ENCODE measurements at places on chromosomes 3 and 15.
A peak's percentile ranks its signal among the peaks of the same experiment; 100 is the strongest.

GRCh38 chr3:57141719-57142410 lies 23.3 kb downstream of the IL17RD start:
- DNase-seq, result no peak

DNA sequence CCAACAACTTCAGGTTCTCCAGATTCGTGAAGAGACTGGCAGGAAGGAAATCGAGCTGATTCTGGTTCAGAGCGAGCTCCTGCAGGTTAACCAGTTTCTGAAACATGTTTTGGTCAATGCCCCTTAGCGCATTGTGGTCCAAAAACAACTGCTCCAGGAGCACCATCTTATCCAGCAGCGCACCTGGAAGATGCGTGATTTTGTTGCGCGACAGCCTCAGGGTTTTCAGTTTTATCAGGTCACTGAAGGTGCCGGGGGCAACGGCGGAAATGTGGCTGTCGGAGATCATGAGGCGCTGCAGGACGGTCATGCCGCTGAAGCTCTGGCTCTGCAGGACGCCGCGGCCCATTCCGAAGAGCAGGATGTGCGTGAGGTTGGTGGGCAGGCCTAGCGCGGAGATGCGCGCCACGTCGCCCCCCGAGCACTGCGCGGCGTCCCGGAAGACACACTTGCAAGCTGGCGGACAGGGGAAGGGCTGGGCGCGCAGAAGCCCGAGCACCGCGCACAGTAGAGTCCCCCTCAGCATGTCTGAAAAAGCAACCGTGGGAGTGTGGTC lies 1.2 kb downstream of the GP5 start:
- DNase-seq, result no peak

DNA sequence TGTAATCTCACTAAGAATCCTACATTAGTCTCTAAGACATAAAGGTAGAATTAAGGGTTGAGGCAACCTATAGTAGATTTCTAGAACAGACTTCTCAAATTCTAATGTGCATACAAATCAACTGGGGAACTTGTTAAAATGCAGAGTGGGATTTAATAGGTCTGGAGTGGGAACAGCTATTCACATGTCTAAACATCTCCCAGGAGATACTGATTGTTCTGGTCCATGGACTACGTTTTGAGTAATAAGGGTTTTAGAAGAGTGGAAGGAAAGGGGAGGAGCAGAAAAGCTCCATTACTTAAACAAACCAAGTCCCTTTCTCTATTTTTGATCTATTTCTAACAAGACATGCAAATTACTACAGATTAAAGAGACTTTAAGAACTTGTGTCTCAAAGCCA lies 524.8 kb downstream of the TUSC7 start:
- no peak for DNase-seq

DNA sequence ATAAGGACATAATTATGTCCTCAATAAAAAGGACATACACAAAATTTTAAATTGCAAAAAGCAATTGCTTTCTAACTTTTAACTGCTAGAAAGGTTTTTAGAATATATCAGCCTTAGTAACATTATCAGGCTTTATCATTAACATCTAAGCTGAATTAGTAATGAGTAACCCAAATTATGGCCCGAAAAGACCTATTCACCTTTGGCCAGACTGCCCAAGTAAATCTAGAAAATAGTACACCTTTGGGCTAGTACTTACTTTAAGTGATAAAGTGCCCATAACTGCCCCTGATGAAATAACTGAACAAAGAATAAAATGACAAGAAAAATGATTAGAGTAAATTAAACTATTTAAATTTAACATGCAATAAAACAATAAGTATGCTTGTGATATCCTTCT lies 117.2 kb downstream of the TBL1XR1 start:
- DNase-seq, result no peak

DNA sequence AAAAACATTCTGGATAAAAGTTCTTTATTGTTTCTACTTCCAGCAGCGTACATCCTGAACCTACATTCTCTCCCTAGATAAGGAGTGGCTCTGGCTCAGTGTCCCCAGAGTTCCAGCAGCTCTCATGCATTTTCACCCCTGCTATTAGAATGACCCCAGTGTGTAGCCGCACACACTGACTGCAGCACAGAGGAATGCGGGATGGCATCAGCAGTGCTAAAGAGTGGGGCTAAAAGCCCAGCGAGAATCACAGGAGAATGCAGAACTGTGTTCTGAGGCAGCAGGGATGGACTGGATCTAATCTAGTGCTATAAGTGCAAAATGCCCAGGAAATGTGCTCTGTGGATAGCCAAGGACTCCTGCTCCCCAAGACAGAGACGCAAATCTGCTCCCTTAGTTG lies 66.4 kb upstream of the TJP1 start:
- no peak for DNase-seq

GRCh38 chr15:31301673-31301990 lies 25.0 kb upstream of the KLF13 start:
- DNase-seq, result no peak

DNA sequence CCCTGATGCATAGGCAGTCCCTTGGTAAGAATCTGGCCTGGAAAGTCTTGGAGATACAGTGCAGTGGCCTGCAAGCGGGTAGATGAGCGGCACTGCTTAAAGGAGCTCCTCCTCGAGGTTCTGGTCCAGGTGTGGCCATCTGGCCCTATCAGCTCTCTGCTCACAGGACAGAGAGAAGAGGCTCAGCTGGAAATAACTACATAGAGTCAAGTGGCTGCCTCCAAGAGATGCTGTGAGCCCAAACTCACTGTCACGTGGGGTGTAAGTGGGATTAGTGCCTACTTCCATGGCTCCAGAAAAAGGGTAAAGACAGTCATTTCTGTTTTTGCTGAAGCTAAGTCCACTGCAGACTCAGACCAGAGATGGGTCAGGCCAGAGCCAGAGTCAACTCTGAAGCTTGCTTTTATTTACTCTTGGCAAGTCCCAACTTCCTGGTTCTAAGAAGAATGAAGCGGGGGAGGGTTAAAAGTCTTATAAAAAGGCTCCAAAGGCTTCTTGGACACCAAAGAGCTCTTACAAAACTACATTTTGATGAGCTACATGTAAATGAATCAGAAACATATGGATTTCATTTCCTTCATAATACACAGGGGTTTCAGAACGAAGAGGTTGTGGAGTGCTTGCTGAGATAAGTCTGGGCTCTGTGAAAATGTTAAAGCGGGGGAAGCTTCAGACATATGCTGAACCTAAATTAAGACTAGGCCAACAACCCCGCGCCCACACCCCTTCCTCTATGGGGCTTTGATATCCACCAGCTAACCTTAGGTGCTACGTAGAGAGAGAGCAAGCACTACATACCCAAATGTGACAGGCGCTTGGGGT lies 77.1 kb downstream of the PDZRN3 start:
- no peak for DNase-seq

DNA sequence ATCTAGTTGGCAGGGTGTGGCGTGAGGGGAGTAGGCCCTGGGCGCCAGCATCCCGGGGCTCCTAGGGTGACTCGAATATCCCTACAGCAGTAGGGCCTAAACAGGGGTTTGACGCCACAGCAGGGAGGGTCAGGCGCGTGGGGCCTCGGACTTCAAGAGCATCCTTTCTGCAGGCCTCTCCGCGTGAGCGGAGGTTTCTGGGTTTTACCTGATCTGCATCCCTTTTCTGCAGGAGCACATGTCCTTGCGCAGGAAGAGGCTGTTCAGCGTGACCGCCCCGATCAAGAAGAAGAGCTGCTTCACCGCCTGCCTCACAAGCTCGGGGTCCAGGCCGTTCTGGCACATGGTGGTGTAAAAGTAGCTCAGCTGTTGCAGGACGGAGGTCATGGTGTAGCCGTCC lies 13.5 kb upstream of the GNB5 start:
- no peak for DNase-seq

GRCh38 chr3:59192473-59192872 lies 142.6 kb upstream of the CFAP20DC start:
- no peak for DNase-seq

DNA sequence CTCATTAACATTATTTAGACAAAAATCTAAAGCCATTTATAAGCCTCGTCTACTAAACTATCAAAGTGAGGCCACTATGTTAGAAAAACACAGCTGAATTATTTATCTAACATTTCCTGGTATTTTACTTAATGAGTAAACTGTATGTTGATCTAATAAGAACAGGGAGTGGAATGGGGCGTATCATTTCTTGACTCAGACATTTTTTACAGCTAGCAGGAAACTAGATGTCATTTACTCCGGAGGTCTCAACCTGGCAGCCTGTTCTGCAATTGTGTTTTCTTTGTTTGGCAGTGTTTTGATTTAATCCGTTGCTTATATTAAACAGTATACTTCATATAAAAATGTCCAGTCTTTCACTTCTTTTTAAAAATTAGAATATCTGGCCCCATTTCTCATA lies 79.1 kb upstream of the ABI3BP start:
- DNase-seq, result no peak

- peak; percentile 68 for DNase-seq
These were observed at the start of gene RASGRP1 for GRCh38 chr15:38564557-38565286. TSS of gene RASGRP1 (minus strand) at chr15:38564814. CDS start at chr15:38564628, 186 bp downstream.

DNA sequence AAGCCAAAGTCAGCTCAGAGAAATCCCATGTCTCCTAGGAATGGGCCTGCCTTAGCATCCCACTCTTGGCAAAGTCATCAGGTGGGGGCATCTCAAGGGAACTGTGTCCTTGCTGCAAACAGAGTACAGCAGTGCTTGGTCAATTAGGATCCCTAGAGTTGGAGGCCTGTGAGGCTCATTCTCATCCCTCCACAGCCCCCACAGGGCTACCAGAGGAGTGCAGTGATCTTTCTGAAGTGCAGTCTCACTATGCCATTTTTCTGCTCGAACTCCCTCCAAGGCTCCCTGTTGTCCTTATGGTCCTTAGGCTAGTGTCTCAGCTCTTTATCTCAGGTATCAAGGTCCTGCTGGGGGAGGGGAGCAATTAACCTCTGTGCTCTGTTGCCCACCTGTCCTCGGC lies 31.1 kb downstream of the TMEM40 start:
- DNase-seq, result no peak

DNA sequence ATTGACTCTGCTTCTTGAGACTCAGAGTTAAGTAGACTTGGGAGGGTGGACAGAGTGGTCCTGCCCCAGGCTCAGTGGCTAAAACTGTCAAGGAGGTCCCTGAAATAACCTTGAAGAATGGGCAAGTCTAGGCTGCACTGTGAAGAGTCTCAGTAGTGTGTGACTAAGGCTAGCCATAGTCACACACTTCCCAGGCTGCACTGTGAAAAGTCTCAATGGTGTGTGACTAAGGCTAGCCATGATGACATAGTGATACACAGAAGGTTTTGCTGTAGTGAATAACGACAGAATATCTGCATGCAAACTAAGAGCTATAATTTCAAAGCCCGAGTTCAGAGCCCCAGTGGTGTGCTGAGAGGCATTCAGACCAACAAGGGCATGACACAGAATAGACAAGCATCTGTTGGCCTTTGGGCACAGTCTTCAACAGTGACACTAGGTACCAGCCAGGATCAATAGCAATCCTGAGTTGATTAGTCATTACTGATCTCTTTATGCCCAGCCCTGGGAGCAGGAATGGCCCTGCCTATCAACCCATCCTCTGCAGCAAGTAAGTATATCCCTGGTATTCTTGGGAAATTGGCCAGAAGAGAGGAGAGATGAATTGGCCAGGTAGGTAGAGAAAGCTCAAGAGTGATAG lies 72.4 kb upstream of the BBX start:
- DNase-seq, result no peak

- no peak for DNase-seq
These were observed 59.2 kb upstream of the IL12A start for GRCh38 chr3:159929171-159930141.

DNA sequence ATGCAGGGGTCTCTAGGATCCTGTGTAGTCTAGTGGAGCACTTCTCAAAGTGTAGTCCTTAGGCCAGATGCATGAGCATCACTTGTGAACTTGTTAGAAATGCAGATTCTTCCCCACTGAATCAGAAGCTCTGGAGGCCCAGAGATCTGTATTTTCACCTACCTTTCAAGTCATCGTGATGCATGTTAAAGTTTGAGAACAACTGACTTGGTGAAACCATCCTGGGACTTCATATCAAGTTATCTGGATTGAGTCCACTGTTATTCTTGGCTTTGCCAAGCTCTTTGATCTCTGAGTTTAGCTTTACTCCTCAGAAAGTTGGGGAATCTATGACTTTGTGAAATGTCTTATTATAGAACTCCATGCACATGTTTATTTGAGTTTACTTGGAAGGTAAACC lies 78.5 kb downstream of the ARNT2 start:
- DNase-seq, result no peak

DNA sequence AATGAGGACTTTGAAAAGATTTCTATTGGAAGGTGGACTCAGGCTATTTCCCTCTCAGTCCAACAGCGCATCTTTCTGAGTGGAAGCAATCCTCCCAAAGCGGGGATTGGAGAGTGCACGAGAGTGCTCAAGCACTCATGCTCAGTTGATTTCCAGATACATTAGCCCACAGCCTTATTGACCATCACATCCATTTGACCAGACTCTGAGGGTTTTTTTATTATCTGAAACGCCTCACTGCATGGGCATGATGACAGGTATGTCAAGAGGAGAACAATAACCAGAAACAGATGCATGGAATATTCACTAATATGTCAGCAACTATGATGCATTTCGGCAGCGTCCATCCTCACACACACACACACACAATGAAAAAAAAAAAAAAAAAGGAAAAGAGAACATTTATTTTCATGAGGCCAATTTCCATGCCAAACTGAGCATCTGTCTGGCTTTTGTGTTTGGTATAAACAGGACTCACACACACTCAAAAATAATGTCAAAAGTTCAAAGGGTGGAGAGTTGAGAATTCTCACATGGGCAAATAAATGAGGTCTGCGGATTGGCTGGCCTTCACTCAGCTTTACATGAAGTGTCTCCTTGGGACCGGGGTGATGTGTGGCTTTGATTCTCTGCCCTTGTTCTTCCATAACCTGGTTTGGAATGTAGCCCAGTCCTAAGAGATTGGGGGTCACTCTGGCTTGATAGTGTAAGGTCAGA lies 371.6 kb downstream of the MCTP2 start:
- DNase-seq, result no peak

DNA sequence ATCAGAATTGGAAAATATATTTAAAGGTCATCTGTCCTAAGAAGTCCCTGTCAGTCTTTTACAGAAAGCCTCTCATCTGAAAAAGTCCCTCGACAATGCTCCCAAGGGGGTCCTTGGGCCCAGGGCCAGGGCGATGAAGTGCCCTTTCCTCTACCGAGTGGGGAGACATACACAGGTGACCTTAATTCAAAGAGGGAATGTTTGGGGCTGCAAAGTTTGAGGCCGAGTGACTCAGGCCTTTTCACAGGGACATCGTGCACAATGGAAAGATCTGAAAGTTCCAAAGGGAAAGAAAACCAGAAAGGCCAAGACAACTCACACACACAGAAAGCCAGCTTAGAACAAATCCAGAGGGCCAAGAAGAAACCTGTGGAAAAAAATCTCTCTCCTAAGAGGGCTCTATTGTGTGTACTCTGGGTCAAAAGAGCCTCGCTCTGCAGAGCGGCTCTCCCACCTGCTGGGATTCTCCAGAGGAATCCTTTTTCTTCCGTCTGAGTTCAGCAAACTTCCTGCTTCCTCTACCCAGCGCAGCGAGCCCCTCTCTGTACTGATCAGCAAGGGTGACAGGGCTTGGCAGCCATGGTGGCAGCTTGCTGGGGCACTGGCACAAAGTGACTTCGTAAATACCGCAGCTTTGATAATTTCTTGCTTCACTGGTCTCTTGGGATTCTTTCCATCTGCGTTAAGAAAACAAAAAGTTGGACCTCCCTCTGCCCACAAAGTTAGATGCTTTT lies 259.1 kb downstream of the OPA1 start:
- no peak for DNase-seq
